ENCODE measurements at places on chromosomes 3 and 15. TPM values are rescaled to one million over a fixed set of nuclear protein-coding genes. Genes with fewer than 3 reads are reported as not detected.

DNA sequence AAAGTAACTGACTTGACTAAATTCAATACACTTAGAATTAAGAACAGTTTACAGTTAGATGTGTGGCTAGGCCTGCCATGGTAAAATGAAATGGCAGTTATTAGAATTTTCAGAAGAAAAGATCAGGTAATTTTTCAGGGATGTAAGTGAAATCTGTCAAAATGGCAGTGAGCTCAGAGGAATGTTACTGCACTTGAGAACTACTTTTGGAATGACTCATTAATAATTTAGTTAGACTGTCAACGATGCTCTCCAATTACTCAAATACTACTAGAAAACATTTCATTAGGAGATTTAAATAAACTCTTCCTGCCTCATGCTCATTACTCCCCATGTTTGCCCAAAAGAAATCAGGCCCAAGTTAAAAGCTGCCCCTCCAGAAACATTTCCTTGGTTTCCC lies 84.4 kb downstream of the RFTN1 start:
- no peak for DNase-seq
- H3K4me3 ChIP-seq: no peak overlapping the region
- H3K36me3 ChIP-seq: peaks cover 16% of the 10 kb centered on the region
- no peak overlapping the region for H3K27ac ChIP-seq
- H3K4me1 ChIP-seq: peaks cover 82% of the 10 kb centered on the region

DNA sequence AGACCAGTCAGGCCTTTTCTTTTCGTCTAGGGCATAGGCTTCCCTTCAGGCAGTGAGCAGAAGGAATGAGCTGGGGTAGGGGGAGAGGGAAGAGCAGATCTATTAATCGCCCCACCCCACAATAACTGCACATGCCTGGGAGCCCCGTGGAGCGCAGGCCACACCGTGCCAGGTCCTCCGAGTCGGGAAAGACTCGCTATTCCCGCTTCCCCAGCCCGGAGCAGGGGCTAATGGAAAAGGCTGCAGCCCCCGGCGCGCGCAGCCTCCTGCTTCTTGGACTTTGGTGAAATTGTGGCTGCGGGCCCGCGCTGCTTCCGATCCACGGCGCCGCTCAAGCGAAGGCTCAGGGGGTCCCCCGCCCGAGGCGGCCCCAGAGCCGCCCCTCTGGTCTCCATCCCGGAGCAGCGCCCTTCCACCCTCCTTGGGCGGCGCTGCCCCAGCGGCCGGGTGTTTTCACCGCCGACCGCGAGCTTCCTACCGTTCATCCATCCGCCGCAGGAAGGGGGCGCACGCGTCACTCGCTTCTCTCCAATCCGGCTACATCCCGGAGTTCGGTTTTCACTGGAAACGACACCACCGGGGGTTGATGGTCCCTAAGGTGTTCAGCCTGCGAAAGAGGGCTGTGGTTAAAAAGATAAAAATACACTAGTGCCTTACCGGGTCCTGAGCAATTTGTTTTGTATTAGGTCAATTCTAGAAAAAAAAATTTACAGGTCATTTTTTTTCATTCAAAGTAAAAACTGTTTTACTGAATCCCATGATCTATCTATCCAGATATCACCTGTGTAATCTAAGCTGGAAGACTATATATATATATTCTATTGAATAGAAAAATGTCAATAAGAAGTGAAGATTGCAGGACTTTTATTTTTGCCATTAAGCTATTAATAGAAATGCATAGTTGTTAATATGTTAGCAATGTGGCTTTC lies 4.4 kb upstream of the SYNM start:
- H3K4me1 ChIP-seq: peaks cover 7% of the 10 kb centered on the region
- H3K27ac ChIP-seq: no peak overlapping the region
- no peak for DNase-seq
- no peaks in the 10 kb centered on the region for H3K36me3 ChIP-seq
- H3K27me3 ChIP-seq: peaks cover 77% of the 10 kb centered on the region

- peaks cover 25% of the 10 kb centered on the region for H3K27me3 ChIP-seq
- no peak for DNase-seq
- no peaks in the 10 kb centered on the region for H3K4me1 ChIP-seq
- no peak overlapping the region for H3K4me3 ChIP-seq
- H3K36me3 ChIP-seq: no peaks in the 10 kb centered on the region
Observed at GRCh38 chr3:186640473-186640818, 247 bp downstream of the FETUB start.

DNA sequence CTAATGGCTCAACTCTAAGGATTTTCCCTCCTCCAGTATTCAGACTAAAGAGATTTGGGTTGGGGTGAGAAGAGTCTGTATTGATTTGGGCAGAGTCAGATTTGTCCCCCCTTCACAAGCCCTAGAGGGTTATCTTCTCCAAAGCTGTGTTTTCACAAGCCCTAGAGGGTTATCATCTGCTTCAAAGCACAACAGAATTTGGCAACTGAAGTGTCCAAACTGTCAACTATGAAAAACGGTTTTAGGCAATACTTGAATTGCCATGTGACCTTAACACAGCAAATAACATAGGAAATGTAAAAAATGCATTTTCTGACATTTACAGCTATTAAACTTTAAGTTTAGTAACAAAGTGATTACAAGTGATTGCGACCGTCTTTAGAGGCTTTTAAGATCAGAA lies 119.9 kb downstream of the IMPG2 start:
- H3K36me3 ChIP-seq: no peaks in the 10 kb centered on the region
- no peak for DNase-seq
- H3K27ac ChIP-seq: no peak overlapping the region

Gene SPESP1
- 1.4 TPM for polyA plus RNA-seq

Gene KY
- not detected for polyA plus RNA-seq

Gene WDR93
- polyA plus RNA-seq: not detected

Gene CRYGS
- not detected for polyA plus RNA-seq

Gene GOLGA6A
- not detected for polyA plus RNA-seq

Gene COMMD4
- polyA plus RNA-seq: 47.4 TPM

Data from naive B cell (primary cell).